Activated T-cell treated with anti-CD3 and anti-CD28 coated beads for 4 hours (primary cell): ENCODE measurements at places on chromosomes 5 and 9.

DNA sequence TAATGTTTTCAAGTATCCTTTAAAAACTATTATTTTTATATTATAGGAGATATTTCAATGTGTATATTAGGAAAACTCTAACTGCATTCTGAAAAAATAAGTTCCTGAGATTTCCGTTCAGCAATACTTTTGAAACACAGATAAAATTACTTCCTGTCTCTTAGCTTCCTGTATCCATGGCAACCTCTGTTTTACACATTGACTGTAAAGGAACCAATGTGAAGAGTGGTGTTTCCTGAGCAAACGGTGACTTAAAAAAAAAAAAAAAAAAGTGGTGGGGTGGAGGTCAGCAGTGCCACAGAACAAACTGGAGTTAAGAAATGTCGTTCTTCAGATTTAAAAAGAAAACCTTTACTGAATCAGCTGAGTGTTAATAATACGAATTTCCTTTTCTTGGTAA lies at the start of gene LRRC70:
Gene LRRC70, plus strand, starts transcription at position 280 of the 400 bp plus-strand sequence. CDS start 620 bp downstream, outside the sequence.
- DNase-seq, result no peak

GRCh38 chr5:137660349-137660817 lies 75.5 kb downstream of the KLHL3 start:
- DNase-seq, result peak; percentile 66

GRCh38 chr9:109272045-109272444 lies 48.8 kb downstream of the EPB41L4B start:
- DNase-seq, result no peak

DNA sequence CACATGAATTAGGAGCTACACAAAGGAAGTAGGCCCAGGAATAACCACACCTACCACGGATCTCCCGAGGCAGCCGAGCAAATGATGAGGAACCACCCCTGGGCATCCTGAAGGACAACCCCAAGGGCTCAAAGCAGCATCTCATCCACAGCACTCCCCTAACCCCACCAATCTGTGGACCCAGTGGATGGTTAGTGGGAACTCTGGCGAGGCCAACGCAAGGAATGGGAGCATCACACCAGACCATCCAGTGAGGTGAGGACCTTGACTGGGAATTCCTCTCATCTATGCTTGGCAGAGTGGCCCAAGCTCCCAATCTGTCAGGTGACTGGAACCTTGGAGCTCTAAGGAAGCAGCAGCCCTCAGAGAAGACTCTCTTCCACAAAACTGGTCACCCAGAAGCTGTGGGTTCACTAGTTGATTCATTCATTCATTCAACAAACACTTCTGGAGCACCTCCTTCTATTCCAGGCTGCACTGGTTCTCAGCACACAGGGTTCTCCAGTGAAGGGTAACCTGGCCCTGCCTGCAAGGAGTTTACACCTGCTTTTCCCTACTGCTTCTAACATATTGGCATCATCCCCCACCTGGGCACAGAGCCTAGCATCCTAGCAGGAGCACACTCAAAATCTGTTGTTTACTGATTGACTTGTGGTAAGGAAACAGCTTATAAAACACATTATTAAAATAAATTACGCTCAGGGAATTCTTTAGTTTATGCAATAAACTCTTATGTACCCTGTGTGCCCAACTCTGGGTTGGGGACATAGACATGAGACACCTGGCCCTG lies 4.9 kb downstream of the ACSL6 start:
- DNase-seq, result no peak

DNA sequence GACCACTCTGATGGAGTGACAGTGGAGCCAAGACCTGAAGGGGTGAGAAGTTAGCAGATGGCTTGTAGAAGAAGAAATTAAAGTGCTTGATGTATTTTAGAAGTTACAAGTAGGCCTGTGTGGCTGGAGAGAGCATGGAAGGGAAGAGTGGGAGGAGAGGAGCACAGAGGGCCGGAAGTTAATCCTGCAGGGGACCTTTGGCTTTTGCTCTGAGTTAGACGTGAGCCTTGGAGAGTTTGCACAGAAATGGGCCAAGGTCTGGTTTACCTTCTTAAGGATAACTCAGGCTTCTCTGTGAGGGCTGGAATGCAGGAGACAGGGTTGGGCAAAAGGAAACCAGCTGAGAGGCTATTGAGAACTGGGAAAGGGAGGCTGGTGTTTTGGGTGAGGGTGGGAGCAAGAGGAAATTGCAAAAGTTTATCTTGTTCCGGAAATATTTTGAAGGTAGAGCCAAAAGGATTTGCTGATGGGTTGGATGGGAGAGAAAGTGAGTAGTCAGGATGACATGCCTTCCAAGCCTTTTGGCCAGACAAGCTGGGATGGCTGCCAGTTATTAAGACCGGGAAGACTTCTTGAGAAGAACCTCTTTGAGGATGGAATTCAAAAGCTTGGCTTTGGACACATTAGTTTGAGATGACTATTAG lies 17.5 kb upstream of the F2RL1 start:
- DNase-seq, result no peak

DNA sequence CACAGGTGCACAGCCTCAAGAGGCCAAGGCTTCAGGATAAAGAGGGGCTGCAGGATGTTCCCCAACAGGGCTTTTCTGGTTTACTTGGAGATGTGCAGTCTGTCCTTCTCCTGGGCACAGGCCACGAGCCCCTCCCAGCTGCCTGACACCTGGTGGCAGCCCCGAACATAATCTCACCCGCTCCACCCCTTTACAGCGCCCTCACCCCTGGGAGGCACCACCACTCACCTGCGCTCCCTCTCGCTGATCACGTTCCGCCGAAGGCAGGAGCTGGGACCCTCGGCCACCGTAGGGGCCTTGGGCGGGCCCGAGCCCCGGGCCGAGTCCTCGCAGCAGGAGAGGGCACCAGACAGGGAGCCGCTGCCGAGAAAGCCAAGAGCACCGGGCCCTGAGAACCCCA lies 514 bp downstream of the SOHLH1 start:
- DNase-seq, result no peak

DNA sequence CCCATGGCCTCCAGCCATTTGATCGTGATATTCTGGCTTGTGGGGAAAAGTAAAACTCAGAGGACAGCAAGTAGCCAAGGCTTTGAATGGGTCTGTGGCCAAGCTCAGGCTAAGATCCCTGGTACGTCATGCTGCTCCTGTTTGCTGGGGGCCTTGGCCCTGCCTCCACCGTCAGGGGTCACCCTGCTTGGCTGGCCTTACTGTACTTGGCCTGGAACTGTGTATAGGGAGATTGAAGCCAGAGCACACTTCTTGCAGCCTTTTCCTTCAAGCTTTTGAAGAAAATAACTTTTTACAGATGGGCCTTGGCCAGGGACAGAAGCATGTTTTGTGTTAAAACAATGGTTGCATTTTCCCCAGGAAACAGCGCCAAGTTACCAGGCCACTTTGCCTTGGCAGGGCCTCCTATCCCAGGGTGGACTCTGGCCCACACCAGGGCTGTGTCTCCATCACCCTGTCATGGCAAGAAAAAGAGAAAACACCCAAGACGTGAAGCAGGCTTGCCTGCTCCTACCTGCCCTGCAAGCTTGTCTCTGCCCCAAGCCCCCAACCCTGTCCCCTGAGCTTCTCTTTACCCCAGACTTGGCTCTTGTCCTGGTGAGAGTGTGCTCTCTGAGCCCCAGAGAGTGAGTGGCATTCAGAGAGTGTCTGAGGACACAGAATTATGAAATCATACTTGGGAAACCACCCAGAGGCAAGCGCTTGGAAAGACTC lies 286.9 kb downstream of the GADD45G start:
- DNase-seq, result no peak

DNA sequence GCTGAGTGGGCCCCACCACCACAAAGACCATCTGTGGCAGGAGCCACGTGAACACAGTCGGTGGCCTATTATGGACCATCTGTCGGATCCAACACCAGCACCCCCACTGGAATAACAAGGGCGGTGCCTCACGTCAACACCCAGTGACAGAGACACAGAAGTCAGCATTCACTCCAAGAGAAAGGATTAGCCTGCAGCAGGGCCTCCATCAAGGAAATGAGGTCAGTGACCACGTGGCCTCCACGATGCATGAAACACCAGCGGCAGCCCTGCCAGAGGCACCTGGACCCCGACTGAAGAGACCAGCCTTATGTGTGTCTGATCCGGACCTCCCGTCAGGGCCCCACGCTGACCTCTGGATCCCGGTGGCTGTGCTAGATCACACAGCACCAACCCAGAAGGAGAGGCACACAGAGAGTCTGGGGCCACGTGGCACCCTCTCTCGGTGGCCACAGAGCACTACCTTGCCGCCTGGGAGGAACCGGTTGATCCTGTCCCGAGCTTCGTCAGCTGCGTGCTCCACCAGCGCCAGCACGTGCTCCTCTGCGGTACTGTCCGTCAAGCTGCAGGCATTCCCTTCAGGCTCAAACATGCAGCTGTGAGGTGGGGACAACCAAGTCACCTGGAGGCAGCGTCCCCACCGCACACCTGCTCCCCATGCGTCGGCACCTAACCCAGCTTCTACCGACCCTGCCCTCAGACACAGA lies 9.0 kb downstream of the BRD9 start:
- no peak for DNase-seq

DNA sequence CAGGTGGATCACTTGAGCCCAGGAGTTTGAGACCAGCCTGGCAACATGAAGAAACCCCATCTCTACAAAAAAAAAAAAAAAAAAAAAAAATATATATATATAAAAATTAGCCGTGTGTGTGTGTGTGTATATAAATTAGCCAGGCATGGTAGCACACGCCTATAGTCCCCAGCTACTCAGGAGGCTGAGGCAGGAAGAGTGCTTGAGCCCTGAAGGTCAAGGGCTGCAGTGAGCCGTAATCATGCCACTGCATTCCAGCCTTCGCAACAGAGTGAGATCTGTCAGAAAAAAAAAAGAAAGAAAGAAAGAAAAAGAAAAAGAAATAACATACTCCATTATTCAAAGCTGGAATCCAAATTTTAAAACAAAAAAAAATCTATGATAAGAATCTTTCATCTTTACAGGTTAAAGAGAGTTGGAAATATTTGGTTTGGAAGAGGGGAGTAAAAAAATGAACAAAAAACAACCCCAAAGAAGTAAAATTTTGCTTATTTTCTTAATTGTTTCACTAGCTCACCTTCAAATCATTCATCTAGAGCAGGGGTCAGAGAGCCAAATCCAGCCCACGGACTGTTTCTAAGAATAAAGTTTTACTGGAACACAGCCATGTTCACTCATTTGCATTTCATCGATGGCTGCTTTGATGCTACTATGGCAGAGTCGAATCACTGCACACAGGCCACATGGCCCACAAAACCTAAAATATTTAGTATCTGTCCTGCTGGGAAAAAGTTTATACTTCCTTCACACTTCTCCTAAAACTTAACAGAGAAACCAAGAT lies 109.9 kb downstream of the DROSHA start:
- no peak for DNase-seq

- DNase-seq, result no peak
These were observed 23.5 kb downstream of the MAPKAP1 start for GRCh38 chr9:125683486-125683885.

DNA sequence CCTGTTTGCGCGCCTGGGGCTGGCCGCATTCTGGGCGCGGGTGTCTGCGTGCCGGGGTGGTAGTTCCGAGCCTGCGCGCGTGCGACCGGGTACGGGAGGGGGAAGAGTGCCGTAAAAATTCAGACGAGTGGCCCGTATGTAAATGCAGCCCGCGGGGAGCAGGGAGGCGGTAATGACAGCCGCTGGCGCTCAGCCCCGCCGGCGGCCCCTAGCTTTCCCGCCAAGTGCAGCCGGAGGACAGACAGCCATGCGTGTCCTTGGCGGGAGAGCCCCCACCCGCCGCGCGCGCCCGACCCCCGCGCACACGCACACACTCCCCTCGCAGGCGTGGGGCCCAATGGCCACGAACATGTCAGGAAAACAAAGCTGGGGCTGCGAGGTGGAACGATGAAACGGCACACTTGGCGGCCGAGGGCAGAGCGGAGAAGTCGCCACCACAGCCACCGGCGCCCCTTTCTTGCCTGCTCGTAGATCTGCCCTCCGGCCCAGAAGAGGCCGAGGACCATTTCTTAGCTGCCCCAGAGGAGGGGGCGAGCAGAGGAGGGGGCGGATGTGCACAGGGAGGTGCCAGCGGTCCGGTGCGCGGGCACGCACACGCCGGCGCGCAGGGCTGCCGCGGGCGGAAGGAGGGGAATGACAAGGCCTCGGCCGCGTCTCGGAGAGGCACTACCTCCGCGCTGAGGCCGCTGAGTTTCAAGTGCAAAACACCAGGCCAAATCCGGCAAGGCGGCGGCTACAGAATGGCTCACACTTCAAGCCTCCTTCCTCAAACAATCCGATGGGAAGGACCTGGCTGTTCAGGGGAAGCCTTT lies 208.4 kb downstream of the MEF2C start:
- DNase-seq, result no peak

DNA sequence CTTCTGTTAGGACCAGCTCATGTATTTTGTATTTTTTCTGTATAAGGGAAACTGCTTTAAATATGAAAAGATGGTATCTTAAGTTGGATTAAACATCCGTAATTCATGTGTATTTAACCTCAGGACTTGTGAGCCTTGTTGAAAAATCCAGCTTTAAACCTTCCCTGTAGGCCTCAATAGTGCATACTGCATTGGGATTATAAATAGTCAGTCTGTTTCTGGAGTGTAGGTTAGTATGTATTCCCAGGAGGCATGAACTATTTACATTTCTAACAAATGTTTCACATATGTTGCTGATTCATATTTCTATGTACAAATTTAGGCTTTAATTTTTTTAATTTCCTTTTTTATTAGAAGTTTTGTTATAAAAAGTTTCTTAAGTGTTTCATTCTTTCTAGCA lies 137.9 kb upstream of the GRHPR start:
- DNase-seq, result no peak

DNA sequence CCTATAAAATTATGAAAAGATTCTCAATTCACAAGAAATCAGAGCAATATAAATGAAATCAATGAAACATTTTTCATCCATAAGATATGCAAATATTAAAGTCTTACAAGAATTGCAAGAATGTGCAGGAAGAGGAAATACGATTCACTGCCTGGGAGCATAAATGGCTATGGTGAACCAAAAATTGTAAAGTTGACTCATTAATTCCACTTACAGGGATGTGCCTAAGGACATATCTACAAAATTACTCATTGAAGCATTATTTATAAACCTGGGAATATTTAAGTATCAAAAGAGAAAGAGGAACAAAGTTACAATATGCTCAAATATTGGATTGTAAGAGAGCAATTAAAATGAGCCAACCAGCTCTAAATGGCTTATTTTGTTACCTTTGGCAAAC lies 6.9 kb upstream of the NIPSNAP3A start:
- DNase-seq, result no peak

GRCh38 chr5:154370119-154370518 lies 75.7 kb upstream of the SAP30L start:
- DNase-seq, result no peak

GRCh38 chr9:93693129-93693528 lies 116.7 kb downstream of the PHF2 start:
- no peak for DNase-seq

DNA sequence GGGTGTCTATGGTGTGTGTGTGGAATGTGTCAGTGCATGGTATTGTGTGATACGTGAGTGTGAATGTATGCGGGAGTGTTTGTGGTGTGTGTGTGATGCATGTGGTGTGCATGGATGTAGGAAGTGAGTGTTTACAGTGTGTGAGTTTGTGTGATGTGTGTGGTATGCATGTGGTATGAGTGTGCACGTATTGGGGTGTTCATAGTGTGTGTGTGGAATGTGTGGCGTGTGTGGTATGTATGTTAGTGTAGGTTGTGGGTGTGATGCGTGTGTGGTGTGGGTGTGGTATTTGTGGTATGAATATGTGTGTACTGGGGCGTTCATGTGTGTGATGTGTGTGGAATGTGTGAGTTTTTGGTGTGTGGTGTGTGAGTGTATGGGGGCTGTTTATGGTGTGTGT lies 40.1 kb upstream of the BICD2 start:
- DNase-seq, result no peak
